Left lung (tissue), 14 donors: ENCODE measurements at places on chromosomes 2 and 18. TPM values are rescaled to one million over a fixed set of nuclear protein-coding genes. Genes with fewer than 3 reads are reported as not detected.

DNA sequence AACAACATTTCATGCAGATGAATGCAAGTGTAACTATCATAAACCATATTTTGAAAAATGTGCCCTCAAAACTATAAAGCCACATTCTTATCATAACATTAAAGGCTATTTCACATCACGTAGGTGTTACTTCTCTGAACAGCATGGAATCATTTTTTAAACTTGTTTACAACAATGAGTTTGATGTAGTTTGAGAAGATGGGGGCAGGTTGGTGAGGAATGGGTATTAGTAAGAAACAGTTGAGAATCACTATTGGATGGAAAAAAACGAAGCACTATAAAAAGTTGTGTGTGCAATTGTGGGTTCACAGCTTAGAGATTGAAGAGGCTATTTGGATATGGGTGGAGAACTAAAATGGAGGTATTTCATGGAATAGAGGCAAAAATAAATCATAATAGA, 569.1 kb downstream of the ARHGAP15 start:
- no peak overlapping the region for H3K27ac ChIP-seq
- H3K4me3 ChIP-seq, result no peak overlapping the region
- H3K27me3 ChIP-seq, result no peaks in the 10 kb centered on the region
- H3K4me1 ChIP-seq, result no peaks in the 10 kb centered on the region

- no peaks in the 10 kb centered on the region for H3K27me3 ChIP-seq
- no peak overlapping the region for H3K27ac ChIP-seq
- no peak overlapping the region for H3K4me3 ChIP-seq
- H3K4me1 ChIP-seq, result no peaks in the 10 kb centered on the region
- no peaks in the 10 kb centered on the region for H3K36me3 ChIP-seq
Observed at GRCh38 chr2:111246620-111247061, 125.9 kb downstream of the BCL2L11 start.

DNA sequence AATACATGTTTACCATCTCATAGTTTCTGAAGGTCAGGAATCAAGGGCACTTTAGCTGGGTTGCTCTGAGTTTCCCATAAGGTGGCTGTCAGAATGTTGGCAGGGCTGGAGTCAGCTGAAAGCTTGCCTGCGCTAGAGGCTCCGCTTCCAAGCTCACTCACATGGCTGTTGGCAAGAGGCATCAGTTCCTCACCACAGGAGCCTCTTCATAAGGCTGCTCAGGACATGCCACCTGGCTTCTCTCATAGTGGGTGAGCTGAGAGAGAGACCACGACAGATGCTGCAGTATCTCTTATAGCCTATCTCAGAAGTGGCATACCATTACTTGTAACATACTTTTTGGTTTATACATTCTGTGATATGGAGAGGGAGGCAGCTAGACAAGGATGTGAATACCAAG, 7.2 kb downstream of the HADHB start:
- H3K36me3 ChIP-seq, result no peaks in the 10 kb centered on the region
- no peak overlapping the region for H3K27ac ChIP-seq
- no peak for DNase-seq
- H3K4me1 ChIP-seq, result peaks cover 33% of the 10 kb centered on the region

GRCh38 chr2:33419581-33420200, 56.8 kb upstream of the RASGRP3 start:
- DNase-seq, result no peak
- H3K4me1 ChIP-seq, result no peaks in the 10 kb centered on the region
- no peaks in the 10 kb centered on the region for H3K27me3 ChIP-seq
- no peak overlapping the region for H3K4me3 ChIP-seq

DNA sequence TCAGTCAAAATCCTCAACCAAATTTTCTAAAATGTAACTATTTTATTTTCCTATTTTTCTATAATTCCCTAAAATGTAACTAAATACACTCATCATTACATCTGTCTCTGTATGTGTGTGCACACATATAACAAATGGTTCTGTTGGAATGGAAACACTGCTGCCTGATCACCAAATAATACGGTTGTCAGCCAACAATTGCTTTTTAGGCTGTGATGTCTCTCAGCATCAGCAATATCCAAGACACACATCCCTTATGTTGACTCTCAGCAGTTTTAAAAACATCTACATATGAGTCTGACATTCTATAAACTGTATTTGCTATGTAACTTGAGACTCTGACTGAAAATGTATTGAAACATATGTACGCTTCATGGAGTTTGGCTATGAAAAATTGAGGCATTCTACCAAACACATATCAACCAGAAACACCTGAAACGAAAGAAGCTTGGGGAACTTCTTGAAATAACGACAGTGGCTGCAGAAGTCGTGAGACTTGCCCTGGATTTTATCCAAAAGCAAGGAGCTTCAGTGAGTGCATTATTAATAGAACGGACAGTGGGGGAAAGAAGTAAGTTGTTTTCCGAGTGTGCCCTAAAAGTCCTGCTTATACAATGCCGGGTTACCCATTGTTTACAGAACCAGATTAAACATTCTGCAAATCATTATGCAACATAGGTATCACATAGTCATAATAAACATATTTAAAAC, 110.2 kb upstream of the ITGB6 start:
- no peak overlapping the region for H3K4me3 ChIP-seq
- no peaks in the 10 kb centered on the region for H3K4me1 ChIP-seq
- H3K27ac ChIP-seq, result no peak overlapping the region
- peaks cover 48% of the 10 kb centered on the region for H3K36me3 ChIP-seq

- no peak for DNase-seq
- no peak overlapping the region for H3K4me3 ChIP-seq
- no peaks in the 10 kb centered on the region for H3K36me3 ChIP-seq
- H3K27me3 ChIP-seq, result no peaks in the 10 kb centered on the region
- no peak overlapping the region for H3K27ac ChIP-seq
Observed at GRCh38 chr2:234145511-234145910, 95.0 kb downstream of the SPP2 start.

DNA sequence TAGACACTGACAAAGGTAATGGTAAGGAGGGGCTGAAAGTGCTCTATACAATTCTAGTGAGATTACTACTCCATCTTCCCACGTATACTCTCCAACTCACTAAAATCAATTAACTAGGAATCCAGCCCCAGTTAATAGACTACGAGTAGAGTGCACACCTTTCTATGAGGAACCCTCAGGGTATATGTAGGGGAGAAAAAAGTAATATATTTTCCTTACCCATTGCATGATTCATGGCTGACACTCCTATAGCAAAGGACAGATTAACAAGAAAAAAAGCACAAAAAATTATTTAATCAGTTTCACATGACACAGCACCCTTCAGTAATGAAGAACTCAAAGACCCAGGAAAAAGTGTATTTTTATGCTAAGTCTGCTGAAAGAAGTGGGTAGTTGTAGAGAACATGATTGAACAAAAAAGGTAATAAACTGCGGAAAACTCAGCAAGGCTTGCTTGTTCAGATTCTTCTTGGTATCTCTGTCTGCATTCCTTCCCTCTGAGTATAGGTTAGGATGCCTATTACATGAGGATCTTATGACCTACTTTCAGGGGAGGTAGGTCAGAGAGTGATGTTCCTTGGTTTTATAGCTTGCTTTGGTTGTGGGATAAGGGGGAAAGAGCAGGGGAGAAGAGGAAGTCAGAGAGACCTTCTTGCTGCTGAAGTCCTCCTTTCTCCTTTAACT, 342.0 kb upstream of the DLGAP1 start:
- no peaks in the 10 kb centered on the region for H3K36me3 ChIP-seq
- no peaks in the 10 kb centered on the region for H3K27me3 ChIP-seq
- H3K27ac ChIP-seq, result no peak overlapping the region

DNA sequence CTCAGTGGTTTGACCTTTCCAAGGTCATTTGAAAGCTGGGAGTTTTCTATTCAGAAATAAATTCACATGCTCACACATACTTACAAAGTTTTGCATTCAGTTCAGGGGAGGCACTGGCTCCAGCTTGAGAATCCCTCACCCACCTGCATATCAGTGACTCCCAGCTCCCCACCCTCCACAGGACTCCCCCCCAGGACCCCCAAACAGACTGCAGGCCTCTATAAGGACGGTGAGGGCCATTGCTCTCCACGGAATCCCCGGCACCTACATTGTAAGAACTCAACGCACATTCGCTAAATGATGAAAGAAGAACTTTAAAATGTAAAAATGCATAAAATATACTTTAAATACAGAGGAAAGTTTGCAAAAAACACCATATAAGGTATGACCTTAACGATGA, 97.2 kb upstream of the TEX51 start:
- H3K27ac ChIP-seq, result no peak overlapping the region
- no peaks in the 10 kb centered on the region for H3K4me1 ChIP-seq
- DNase-seq, result no peak
- no peak overlapping the region for H3K4me3 ChIP-seq
- no peaks in the 10 kb centered on the region for H3K27me3 ChIP-seq

DNA sequence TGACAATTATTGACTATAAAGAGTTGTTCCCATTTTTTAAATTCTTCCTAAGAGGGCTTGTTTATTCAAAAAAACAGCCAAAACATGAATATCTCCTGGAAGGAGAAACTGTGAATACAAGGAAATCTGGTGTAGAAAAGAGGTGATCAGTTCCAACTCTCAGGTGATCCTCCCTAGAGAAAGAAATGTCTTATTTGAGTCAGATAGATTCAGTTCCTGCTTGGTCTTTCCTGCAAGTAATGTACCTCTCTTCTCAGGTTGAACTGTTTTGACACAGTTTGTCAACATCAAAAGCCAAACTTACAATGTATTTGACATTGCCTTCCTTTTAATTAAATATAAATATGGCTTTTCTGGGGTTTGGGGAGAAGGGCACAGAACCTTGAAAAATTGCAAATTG, 567.4 kb downstream of the ARHGAP15 start:
- H3K4me1 ChIP-seq, result no peaks in the 10 kb centered on the region
- DNase-seq, result no peak
- H3K4me3 ChIP-seq, result no peak overlapping the region

DNA sequence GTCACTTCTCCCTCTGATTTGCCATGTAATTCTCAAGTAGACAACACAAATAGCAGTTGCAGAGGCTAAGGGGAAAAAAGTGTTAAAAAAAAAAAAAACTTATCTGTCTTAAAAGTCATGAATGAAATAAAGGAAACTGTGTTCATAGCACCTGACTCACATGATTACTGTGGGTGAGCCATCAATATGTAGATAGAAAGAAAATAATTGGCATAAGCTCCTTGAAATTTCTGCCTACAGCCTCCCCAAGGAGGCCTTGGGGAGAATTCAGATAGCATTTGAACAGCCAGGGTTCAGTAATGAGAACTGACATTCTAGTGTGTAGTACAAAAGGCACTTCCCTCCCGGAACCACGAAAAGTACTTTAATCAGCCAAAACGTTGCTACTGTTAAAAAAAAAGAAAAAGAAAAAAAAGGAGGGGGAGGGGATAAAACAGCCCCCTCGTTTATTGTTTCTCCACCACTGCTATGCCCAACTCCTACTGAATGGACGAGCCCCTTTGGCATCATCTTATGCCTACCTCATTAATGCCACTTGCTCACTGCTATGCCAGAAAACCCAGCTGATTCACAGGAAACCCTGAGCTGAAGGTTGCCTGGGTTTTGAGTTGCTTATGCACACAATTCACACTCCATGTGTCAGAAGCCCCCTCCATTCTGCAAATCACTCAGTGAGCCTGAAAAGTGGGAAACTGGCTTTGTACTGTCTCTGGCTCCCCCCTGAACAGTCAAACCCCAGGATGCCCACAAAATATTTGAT, 65.5 kb upstream of the KLF7 start:
- no peak overlapping the region for H3K27ac ChIP-seq
- no peaks in the 10 kb centered on the region for H3K27me3 ChIP-seq
- H3K36me3 ChIP-seq, result no peaks in the 10 kb centered on the region
- H3K4me3 ChIP-seq, result no peak overlapping the region
- DNase-seq, result no peak
- H3K4me1 ChIP-seq, result peaks cover 61% of the 10 kb centered on the region

- DNase-seq, result no peak
- H3K36me3 ChIP-seq, result no peaks in the 10 kb centered on the region
- no peak overlapping the region for H3K4me3 ChIP-seq
- H3K27ac ChIP-seq, result no peak overlapping the region
- no peaks in the 10 kb centered on the region for H3K27me3 ChIP-seq
Observed at GRCh38 chr2:80438686-80439085, 134.1 kb upstream of the LRRTM1 start.

DNA sequence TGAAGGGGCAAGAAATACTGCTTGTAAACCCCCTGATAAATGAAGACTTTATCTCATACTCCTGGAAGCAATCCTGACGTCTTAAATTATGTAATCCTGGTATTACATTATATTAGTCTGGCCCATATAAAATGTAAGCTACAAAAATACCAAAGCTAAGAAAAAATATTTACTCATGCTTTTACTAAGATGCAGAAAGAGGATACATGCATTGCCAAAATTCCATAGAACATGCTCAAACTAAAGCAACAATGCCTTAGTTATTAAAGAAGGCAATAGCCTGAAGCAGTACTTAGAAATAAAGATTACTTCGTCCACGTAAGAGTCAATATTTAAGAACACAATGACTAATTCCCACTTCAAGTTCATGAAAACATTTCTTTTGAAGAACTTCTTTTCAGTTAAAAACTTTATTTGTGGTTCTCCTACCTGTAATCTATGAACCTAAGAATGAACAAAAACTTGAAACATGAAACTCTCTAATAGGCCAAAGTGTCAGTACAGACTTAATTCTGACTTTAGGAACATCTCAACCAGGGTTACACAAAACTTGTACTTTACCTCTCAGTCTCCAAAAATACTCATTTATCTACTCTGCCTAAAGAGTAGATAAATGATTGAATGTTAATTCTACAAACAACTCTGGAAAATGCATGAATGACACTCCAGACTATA, 117.3 kb downstream of the THADA start:
- H3K36me3 ChIP-seq, result no peaks in the 10 kb centered on the region
- no peak for DNase-seq
- H3K4me3 ChIP-seq, result no peak overlapping the region

Gene C2orf15
- 8.2 TPM for polyA plus RNA-seq

Gene MC2R
- polyA plus RNA-seq, result not detected

Gene CYP1B1
- polyA plus RNA-seq, result 1.6 TPM

Gene GRP
- 58.1 TPM for polyA plus RNA-seq

Gene PFN4
- polyA plus RNA-seq, result 2.6 TPM
